ENCODE measurements at places on chromosomes 1 and 21.
A peak's percentile ranks its signal among the peaks of the same experiment; 100 is the strongest.

GRCh38 chr1:18409609-18410237 lies 71.0 kb upstream of the KLHDC7A start:
- no peak for DNase-seq

GRCh38 chr1:41344708-41345159 lies 16.5 kb upstream of the FOXO6 start:
- DNase-seq, result no peak

- DNase-seq, result no peak
Observed at GRCh38 chr1:39415553-39415952, 75.9 kb upstream of the BMP8A start.

- no peak for DNase-seq
Observed at GRCh38 chr1:152394151-152394550, 19.9 kb downstream of the CRNN start.

GRCh38 chr1:47766832-47767740 lies 230.1 kb downstream of the TRABD2B start:
- no peak for DNase-seq

DNA sequence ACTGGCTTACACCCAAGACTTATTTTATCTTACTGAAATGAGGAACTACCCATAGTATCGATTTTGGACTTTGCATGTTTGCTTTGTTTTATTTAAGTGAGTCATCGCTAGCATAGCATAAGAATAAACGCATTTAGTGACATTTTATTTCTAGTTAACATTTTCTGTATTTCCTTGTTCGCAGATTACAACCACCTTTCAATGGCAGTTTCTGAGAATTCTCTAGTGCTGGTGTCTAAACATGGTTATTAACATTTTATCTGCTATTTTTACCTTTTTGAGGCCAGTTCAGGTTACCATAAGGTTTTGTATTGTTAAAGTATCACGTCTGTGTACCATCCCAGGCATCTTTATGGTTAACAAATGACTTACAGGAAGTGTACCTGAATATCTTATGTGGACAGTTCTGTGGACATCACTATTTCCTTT lies 24.5 kb downstream of the EEIG2 start:
- no peak for DNase-seq

DNA sequence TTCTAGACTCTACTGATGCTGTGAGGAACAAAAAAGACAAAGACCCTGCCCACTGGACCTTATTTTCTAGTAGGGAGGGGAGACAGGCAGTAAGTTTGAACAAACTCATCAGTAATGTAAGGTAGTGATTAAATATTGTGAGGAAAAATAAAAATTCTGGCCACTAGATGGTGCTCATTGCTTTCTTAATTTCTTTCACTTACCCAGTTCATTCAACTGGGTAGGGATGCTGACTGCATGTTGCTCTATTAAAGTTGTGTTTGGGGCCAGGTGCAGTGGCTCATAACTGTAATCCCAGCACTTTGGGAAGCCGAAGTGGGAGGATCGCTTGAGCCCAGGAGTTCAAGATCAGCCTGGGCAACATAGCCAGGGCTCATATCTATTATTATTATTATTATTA lies 6.3 kb upstream of the KYAT3 start:
- no peak for DNase-seq

DNA sequence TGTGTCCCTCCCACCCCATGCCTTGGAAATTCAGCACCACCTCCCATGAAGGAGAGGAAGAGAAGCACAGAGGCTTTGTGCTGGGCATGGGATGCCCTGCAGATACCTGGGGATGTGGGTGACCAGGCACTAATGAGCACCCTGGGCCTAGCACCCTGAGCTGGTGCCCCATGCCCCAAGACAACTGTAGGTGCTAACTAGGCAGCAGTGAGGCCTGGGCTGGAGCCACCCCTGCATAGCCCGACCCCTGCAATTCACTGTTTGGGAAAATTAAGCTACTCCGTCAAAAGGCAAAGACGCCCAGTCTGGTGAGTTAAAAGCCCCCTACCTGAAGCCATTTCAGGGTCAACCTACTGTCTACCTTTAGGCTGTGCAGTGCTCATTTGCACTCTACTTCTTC lies 5.4 kb downstream of the KCNA2 start:
- DNase-seq, result no peak

DNA sequence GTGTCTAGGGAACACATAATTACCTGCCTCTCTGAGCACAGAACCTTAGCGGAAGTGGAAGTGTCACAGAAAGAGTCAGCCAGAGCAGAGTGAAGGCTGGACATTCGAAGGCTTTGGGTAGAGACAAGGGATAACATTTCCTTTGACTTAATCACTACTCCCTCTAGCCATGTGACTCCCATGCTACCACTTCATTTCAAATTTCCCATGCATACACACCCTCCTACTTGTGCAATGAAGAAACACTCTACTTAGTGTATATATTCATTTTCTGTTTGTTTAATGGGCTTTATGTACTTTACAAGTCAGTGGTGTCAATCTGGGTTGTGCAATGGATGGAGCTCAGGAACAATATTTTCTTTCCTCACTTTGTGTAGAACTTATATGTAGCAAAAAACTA lies 6.9 kb downstream of the ANKRD35 start:
- no peak for DNase-seq

DNA sequence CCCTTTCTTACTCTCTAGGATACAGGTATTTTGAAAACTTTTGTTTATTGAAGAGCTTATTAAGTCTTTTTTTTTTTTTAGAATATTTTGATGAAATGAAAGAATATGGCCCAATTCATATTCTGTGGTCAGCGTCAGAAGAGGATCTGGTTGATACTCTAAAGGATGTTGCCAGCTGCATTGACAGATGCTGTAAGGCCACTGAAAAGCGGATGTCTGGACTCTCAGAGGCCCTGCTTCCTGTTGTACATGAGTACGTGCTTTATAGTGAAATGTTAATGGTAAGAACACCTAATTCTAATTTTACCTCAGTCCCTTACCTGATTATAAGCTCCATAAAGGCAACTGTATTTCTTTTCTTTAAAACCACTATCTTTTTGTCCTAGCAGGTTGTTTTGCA lies 37.1 kb downstream of the SNX7 start:
- no peak for DNase-seq

DNA sequence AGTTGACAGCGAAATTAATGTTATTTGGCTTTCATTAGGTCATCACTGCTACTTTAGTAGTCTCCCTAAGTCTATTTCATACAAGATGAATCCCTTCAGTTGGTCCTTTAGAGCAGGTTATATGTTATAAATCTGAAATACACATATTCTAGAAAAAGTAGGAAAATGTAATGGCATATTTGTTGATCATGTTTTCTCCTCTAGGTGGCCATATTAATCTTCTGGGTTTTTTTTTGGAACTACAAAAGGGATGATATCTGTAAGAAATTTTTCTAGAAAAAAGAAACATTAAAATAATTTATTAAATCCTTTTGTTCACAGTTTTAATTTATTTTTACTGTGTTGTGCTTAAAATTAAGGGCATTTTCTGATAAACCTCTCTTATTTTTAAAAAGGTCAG lies 87.9 kb downstream of the SYT14 start:
- DNase-seq, result no peak

GRCh38 chr21:40796464-40796863 lies 50.5 kb downstream of the DSCAM start:
- DNase-seq, result no peak

DNA sequence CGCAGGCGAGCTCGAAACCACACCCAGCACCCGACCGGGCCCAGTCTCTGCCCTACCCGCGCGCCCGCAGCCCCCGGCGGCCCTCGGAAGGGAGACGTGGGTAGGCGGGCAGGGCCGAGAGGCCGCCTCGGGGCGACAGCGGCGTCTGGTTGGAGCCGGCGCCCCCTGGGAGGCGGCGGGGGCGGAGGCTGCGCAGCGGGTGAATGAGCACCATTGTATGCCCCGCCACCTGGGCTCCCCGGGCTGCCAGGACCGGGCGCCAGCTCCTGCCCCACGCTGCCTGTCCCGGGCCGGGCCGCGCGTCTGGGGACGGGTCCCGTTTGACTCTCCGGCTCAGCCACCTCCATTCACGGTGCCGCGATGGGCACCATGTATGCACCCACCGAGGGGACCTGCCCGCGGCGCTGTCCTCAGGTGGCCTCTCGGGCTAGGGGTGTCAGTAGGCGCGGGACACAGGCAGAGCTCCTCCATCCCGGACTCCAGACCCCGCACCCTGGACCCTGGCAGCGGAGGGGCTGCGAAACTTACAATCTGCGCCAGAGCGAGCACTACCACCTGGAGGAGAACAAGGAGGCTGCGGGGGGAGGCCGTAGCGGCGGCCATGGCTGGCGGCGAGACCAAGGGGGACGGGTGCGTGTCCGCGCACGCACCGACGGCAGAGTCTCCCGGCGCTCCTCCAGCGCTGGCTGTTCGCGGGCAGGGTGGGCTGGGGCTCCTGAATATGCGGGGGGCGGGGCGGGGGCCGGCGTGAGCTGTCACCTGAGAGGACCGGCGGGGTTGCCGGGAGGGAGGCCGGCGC lies at the start of gene COL9A2:
Gene COL9A2, minus strand, starts transcription at position 692 of the 799 bp plus-strand sequence. Its CDS starts 89 bp downstream, at position 603.
- peak; percentile 69 for DNase-seq

DNA sequence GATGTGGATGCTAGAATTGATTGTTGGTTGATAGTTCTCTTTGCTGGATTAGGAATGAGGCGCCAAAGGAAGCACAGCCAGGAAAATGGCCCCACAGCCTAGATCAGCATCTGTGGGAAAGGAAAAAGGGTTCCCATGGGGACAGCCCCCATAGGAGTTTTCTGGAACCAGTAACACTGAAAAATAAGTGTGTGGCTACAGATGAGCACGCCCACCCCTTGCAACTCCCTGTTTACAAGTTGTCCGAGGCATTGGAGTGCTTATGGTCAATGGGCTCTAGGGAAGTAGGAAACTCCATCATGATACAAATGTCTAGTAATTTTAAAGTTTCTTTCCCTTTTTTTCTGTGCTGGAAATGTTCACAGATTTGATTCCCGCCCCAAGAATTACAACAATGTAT lies 23.8 kb upstream of the UBE2U start:
- no peak for DNase-seq

DNA sequence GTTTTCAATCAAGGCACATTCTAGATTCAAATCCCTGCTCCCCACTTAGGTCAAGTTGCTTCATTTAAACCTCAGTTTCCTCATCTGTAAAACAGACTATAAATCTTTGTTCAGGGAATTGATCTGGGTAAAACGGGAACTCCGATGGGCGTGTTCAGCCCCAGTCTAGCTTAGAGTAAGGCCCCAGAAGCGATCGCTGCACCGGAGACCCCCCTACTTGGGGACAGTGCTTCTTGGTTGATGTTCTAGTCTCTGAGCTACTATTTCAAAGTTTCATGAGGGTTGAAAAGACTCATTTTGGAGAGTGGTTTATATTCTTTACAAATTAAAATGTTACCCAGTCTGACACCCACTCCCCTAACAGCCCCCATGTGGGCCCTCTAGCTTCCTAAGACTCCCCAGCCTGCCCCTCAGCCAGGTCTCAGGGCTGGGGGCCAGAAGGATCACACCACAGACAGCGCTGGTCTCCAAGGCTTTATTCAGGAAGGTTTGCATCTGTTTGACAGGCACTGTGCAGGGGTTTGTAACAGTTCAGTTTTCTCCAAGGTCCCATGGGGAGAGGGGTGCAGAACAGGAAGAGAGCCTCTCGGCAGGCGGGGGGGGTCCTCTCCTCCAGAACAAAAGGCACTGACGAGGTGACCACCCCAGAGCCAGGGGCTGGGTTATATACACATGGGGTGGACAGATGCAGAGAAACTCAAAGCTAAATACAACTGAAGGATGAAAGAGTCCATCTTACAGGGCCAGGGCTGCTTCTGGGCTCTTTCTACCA lies 82.9 kb downstream of the STUM start:
- peak; percentile 18 for DNase-seq

GRCh38 chr21:33869873-33870272 lies 45.7 kb downstream of the ATP5PO start:
- DNase-seq, result no peak

DNA sequence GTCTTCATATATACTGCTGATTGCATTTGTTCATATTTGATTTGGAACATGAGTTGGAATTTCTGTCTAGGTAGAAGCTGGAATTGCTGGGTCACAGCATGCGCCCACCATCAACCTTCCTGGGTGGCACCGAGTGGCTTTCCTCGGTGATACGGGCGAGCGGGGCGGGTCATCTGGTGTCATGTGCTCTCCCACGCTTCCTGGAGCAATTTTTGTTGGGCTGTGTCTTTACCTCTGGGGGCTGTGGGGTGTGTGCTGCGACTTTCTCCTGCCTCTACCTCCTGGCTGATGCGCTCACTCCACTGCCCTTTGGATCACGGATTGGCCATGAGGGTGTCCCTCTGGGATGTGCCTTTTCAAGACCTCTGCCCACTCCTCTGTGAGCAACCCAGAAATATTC lies 108.7 kb upstream of the COL6A1 start:
- no peak for DNase-seq

DNA sequence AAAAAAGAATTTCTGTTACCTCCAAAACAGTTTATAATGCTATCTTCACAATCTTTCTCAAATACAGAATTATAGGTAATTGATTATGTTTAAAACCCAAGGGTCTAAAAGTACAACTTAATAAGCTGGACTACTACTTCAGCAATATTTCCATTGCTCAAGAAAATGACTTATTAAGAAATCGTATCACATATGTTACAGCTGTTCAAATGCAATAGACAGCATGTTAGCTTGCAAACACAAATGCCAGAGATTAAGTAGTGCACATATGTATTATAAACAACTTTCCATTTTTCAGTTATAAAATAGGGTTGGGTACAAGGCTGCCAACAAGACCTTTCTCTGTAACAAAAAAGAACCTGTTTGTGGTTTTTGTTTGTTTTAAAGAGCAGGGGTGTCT lies 211.0 kb upstream of the DMRTA2 start:
- no peak for DNase-seq

GRCh38 chr21:44370786-44371410 lies 17.5 kb downstream of the TRPM2 start:
- peak; percentile 10 for DNase-seq

GRCh38 chr1:15123270-15123669 lies 30.3 kb upstream of the TMEM51 start:
- no peak for DNase-seq

- peak; percentile 70 for DNase-seq
Observed at GRCh38 chr1:29849038-29849750, 612.9 kb downstream of the PTPRU start.

- peak; percentile 29 for DNase-seq
Observed at GRCh38 chr1:23210351-23210785, 6.9 kb downstream of the HTR1D start.

GRCh38 chr1:246572785-246573184 lies 6.5 kb downstream of the CNST start:
- DNase-seq, result no peak

- peak; percentile 44 for DNase-seq
Observed at GRCh38 chr1:151282883-151283725, 1.0 kb downstream of the ZNF687 start.

- no peak for DNase-seq
Observed at GRCh38 chr1:152546704-152547103, 19.9 kb downstream of the LCE3E start.
